ENCODE measurements at places on chromosomes 12 and 14.

DNA sequence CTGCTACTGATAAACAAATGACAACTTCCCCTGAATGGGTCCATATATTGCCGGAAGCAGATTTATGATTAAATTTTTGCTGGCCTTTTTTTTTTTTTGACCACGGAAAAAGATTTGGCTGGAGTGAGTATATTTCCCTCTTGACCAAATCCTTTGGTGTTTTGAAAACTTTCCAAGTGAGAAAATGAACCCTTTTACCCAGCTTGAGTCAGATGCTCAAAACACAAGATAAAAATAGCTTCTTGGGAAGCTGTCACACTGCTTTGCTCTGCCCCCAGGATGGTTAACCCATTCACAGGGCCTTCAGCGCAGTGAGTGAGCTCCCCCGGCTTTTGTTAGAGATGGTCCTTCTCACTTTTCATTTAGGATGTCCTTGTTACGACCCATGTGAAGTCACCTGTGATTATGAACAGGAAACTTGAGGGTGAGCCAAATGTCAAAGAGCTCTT lies 224.3 kb downstream of the PELI2 start:
- peak; percentile 33 for DNase-seq

- no peak for DNase-seq
Observed at GRCh38 chr12:43676183-43676813, 82.3 kb downstream of the PUS7L start.

GRCh38 chr12:10211940-10212738 lies 538 bp upstream of the GABARAPL1 start:
- DNase-seq: peak; percentile 98

GRCh38 chr12:22672951-22673350 lies 48.0 kb downstream of the ETNK1 start:
- DNase-seq: no peak

DNA sequence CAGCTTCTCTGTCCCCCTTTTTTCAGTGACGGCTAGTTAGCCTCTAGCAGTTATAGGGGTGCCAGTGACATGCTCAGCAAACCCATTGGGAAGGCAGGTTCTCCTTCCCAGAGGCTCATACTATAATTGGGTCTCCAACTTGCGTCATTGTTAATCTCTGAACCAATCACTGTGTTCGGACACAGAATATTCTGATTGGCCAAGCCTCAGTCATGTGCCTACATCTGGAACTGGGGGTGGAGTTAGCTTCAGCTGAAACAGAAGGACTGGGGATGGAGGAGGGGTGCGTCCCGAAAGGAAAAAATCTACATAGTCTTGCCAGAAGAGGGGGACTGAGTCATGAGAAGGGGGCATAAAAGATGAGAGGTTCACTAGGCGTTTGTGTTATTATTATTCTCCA lies 165.6 kb downstream of the SUDS3 start:
- no peak for DNase-seq

- DNase-seq: peak; percentile 55
Observed at GRCh38 chr12:43306066-43306465, 245.9 kb downstream of the ADAMTS20 start.

- no peak for DNase-seq
Observed at GRCh38 chr14:51850651-51851050, 9.8 kb upstream of the GNG2 start.
